Heart right ventricle (tissue), 16 donors: ENCODE measurements at places on chromosomes 1 and 21. TPM values are rescaled to one million over a fixed set of nuclear protein-coding genes. Genes with fewer than 3 reads are reported as not detected.

The C8B gene
- total RNA-seq, result not detected

The PTGS2 gene
- total RNA-seq, result 5.0 TPM

The VASH2 gene
- total RNA-seq, result 0.90 TPM

The UTP11 gene
- 35.0 TPM for total RNA-seq

The OR10K1 gene
- not detected for total RNA-seq

The MR1 gene
- total RNA-seq, result 3.4 TPM

The TCP10L gene
- total RNA-seq, result 3.8 TPM

The RIIAD1 gene
- total RNA-seq, result 11.4 TPM

The SHE gene
- total RNA-seq, result 7.9 TPM

The BNIPL gene
- 0.35 TPM for total RNA-seq

The MYOG gene
- total RNA-seq, result not detected

The POLR3GL gene
- total RNA-seq, result 37.0 TPM

The FMO1 gene
- 0.39 TPM for total RNA-seq

The PFDN2 gene
- total RNA-seq, result 55.0 TPM

The FCAMR gene
- not detected for total RNA-seq

The CFAP57 gene
- not detected for total RNA-seq

The RSPH1 gene
- total RNA-seq, result not detected

The KCNK2 gene
- total RNA-seq, result 0.26 TPM
